ENCODE measurements at places on chromosomes 6 and 20. TPM values are rescaled to one million over a fixed set of nuclear protein-coding genes. Genes with fewer than 3 reads are reported as not detected.

Gene TRIM10
- total RNA-seq, result not detected

DNA sequence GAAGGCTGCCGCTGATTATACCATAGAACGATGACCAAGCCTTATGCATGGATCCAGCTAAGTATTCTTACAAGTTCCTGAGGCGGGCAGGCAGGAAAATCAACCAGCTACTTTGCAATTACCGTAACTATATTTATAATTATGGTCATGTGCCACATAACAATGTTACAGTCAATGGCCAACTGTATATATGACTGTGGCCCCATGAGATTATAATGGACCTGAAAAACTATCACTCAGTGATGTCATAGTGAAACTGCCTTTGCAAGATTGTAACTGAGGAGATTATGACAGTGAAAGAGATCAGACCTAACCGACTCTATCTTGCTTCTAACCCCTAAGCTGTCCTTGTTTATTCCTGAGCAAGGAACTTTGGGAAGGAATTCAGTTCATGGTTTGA lies 33.1 kb upstream of the FAM135A start:
- no peaks in the 10 kb centered on the region for H3K27me3 ChIP-seq
- H3K4me1 ChIP-seq, result no peaks in the 10 kb centered on the region
- no peak overlapping the region for H3K4me3 ChIP-seq
- no peaks in the 10 kb centered on the region for H3K36me3 ChIP-seq
- H3K27ac ChIP-seq, result no peak overlapping the region

- no peak for DNase-seq
- no peaks in the 10 kb centered on the region for H3K4me1 ChIP-seq
- no peak overlapping the region for H3K4me3 ChIP-seq
These were observed 14.5 kb downstream of the PERP start for GRCh38 chr6:138092686-138093085.

- H3K4me3 ChIP-seq, result no peak overlapping the region
- H3K4me1 ChIP-seq, result no peaks in the 10 kb centered on the region
- H3K36me3 ChIP-seq, result no peaks in the 10 kb centered on the region
- no peaks in the 10 kb centered on the region for H3K27me3 ChIP-seq
- no peak for DNase-seq
- H3K27ac ChIP-seq, result no peak overlapping the region
These were observed 72.9 kb upstream of the SLC22A16 start for GRCh38 chr6:110549277-110549676.

- H3K27me3 ChIP-seq, result no peaks in the 10 kb centered on the region
- peaks cover 15% of the 10 kb centered on the region for H3K4me1 ChIP-seq
- no peaks in the 10 kb centered on the region for H3K36me3 ChIP-seq
- H3K27ac ChIP-seq, result no peak overlapping the region
- H3K4me3 ChIP-seq, result no peak overlapping the region
These were observed 139.9 kb upstream of the LAMP5 start for GRCh38 chr20:9374480-9374879.

DNA sequence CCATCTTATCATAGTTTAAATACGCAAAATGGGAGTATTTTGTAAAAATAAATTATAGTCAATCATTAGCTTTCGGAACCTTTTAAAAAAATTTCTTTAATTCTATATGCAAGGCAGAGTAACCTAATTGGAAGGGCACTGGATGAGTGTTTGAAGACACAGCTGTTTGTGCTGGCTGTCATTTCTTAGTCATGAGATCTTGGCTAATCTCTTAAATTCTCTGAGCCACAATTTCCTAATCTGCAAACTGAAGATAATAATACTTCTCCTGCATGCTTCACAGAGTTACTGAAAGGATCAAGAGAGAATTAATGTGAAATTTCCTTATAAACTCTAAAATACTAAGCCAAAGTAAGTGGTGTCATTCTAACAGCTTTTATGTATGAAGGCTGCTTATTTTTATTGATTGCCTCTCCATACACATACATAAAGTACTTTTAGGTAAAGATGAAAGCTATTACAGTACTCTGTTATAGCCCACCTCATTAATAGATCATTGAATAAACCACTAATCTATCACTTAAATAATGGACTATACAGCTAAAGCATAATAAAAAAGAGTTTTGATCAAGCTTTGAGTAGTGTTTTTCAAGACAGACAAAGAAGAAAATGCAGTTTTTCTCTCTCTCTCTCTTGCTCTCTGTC lies 383.7 kb upstream of the IRAK1BP1 start:
- H3K27me3 ChIP-seq, result no peaks in the 10 kb centered on the region
- H3K27ac ChIP-seq, result no peak overlapping the region
- peaks cover 19% of the 10 kb centered on the region for H3K4me1 ChIP-seq
- H3K36me3 ChIP-seq, result no peaks in the 10 kb centered on the region

- no peak overlapping the region for H3K27ac ChIP-seq
- no peaks in the 10 kb centered on the region for H3K36me3 ChIP-seq
- DNase-seq, result no peak
- no peak overlapping the region for H3K4me3 ChIP-seq
- peaks cover 10% of the 10 kb centered on the region for H3K4me1 ChIP-seq
These were observed 1.0 kb downstream of the BFSP1 start for GRCh38 chr20:17530153-17530552.

Gene DSP
- 38.3 TPM for total RNA-seq

Gene RAMACL
- 0.56 TPM for total RNA-seq

DNA sequence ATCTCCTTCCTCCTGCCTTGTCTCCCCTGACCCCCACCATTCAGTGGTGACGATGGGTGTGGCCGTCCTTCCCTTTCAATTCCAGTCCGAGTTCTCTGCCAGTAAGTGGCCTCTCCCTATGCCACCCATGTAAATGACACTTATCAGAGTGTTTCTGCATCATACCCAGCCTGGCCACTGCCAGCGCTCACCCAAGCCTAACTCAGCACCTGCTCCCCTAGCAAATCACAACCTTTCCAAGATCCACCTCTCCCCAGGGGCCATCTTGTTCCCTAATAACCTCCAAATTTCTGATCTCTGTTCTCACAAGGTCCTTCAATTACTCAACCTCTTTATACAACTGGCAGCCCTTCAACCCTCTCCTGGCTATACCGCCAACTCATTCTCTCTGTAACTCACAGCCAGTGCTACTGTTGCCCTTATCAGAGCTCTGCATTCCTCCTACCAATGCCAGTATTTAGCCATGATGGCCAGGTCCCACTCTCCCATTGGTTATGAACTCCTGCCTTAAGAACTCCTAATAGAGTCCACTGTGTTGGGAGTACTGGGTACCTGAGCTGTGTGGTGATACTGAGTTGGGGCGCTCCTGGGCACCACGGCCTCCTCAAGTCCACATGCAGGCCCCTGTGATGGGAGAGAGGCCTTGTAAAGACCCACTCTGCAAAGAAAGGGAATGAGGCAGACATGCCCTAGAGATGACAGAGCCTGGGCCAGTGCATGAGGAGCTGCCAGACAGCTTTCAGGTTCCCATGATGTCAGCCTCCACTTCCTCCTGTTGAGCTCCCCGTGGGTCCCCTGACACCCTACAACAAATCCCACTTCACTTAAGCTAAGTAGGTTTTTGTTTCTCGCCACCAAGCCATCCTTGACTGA lies 187.4 kb upstream of the RREB1 start:
- no peak overlapping the region for H3K4me3 ChIP-seq
- H3K27me3 ChIP-seq, result no peaks in the 10 kb centered on the region
- H3K4me1 ChIP-seq, result peaks cover 19% of the 10 kb centered on the region
- H3K27ac ChIP-seq, result no peak overlapping the region

Gene MEI4
- total RNA-seq, result 1.0 TPM

GRCh38 chr6:146341493-146342230 lies 202.0 kb upstream of the RAB32 start:
- no peaks in the 10 kb centered on the region for H3K27me3 ChIP-seq
- H3K27ac ChIP-seq, result no peak overlapping the region
- no peaks in the 10 kb centered on the region for H3K4me1 ChIP-seq
- H3K4me3 ChIP-seq, result no peak overlapping the region

Gene WFDC2
- total RNA-seq, result 2.7 TPM

GRCh38 chr6:127389706-127390105 lies 46.3 kb upstream of the ECHDC1 start:
- no peak overlapping the region for H3K27ac ChIP-seq
- no peak overlapping the region for H3K4me3 ChIP-seq
- no peak for DNase-seq
- no peaks in the 10 kb centered on the region for H3K36me3 ChIP-seq

- peaks cover 12% of the 10 kb centered on the region for H3K4me1 ChIP-seq
- H3K27ac ChIP-seq, result no peak overlapping the region
- peak; percentile 68 for DNase-seq
- no peaks in the 10 kb centered on the region for H3K27me3 ChIP-seq
- no peaks in the 10 kb centered on the region for H3K36me3 ChIP-seq
- H3K4me3 ChIP-seq, result no peak overlapping the region
These were observed 12.4 kb upstream of the DACT2 start for GRCh38 chr6:168332020-168332419.

DNA sequence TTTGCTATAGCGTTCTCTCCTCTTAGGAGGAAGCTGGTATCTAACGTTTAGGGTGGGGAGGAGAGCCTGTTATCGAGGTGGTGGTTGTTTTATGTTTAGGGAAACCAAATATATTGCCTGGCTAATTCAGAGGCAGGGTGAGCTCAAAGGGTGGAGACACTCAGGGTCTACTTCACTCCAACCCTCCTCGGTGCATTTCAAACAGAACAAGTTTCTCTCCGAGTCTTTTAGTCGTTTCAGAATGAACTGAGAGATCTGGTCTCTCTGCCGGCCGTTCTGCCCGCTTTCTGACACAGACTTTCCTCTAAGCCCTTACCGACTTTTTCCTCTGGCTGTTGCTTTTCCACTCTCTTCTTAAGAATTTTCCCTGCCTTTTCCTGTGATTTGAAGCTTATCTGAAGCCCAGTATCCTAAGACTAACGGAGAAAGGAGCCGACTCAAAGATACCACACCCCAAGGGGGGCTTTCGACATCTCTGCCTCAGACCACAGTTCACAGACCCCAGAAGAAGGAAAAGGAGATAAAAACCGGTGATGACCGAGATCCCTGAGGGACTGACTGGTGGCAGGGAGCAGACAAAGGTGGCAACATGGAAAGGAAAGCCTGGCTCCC lies 865 bp downstream of the STK38 start:
- H3K4me1 ChIP-seq, result peaks cover 18% of the 10 kb centered on the region
- no peaks in the 10 kb centered on the region for H3K27me3 ChIP-seq
- H3K27ac ChIP-seq, result peak overlapping the region; percentile 95
- H3K36me3 ChIP-seq, result no peaks in the 10 kb centered on the region
- peak overlapping the region; percentile 99 for H3K4me3 ChIP-seq

Gene TNFRSF6B
- not detected for total RNA-seq

DNA sequence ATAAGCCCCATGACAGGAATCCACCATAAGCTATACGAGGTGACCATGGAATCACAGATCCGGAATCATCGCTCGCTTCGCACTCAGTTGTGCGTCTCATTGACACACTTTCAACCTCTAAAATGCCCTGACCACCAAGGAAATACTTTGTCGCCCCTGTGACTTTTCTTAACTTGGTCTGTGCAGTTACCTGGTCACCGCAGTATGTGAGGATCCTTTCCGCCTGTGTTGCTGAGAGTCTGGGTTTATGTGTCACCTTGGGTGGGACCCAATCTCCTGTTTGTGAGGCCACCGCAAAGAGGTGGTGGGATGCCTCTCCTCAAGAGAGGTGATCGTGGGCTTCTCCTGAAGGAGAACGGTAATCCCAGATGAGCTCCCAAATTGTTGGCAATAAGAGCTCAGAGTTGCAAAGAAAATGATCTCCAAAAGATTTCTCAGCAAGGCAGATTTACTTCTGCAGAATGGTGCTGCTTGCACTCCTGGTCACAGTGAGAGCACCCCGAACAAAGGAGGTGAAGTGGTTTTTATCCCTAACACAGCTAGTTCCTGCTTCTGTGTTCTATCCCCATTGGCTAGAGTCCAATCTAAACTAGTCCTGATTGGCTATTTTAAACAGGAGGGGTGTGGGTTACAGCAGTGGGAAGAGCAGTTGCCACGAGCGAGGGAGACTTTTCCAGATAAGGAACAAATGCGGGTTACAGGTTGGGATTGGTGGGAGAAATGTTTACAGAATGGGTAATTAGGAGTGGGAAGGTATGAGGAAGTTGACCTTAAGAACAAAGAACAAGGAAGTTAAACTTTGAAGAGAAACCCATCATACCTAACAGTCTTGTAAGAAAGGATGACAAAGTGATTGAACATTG lies 9.1 kb upstream of the ZNFX1 start:
- peaks cover 19% of the 10 kb centered on the region for H3K36me3 ChIP-seq
- H3K4me1 ChIP-seq, result peaks cover 48% of the 10 kb centered on the region
- no peaks in the 10 kb centered on the region for H3K27me3 ChIP-seq
- H3K4me3 ChIP-seq, result peak overlapping the region; percentile 84
- peak; percentile 30 for DNase-seq
- peak overlapping the region; percentile 15 for H3K27ac ChIP-seq

DNA sequence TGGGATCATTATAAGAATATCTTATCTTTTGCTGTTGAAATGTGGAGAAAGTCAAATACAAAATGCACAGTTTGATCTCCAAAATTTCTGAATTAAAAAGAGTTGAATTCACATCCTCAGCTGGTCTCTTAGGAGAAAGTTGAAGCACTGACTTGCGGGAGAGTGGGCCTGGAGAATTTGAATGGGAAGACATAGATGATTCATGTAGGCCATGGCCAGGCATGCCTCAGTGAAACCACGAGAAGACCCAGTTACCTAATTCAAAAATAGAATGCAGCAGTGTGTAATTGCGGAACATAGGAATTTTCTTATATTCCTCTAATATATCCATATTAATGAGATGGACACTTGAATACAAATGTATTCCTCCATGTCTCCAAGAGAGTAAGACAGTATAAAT lies 53.0 kb upstream of the DTNBP1 start:
- H3K36me3 ChIP-seq, result no peaks in the 10 kb centered on the region
- no peaks in the 10 kb centered on the region for H3K27me3 ChIP-seq
- no peak for DNase-seq
- H3K4me1 ChIP-seq, result no peaks in the 10 kb centered on the region
- H3K4me3 ChIP-seq, result no peak overlapping the region
- H3K27ac ChIP-seq, result no peak overlapping the region

Gene TNF
- 0.19 TPM for total RNA-seq

DNA sequence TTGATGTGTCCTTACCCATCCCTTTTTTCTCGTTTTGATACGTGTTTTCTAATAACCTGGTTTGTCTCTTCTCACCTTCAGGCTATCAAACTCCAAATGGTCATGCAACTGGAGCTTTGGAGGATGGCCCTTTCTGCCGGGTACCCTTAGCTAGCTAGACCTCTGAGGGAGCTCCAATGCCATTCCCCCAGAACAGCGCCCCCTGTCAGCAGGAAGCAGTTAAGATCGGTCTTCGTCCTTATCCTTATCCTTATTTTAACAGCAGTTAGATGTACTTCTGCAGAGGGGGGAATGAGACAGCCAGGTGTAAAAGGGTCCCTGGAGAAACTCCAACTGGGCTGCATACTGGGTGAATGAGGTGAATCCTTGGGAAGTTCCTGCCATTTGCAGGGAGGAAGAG lies 37.2 kb downstream of the SEL1L2 start:
- no peak overlapping the region for H3K27ac ChIP-seq
- no peak overlapping the region for H3K4me3 ChIP-seq
- peak; percentile 21 for DNase-seq
- H3K27me3 ChIP-seq, result no peaks in the 10 kb centered on the region

DNA sequence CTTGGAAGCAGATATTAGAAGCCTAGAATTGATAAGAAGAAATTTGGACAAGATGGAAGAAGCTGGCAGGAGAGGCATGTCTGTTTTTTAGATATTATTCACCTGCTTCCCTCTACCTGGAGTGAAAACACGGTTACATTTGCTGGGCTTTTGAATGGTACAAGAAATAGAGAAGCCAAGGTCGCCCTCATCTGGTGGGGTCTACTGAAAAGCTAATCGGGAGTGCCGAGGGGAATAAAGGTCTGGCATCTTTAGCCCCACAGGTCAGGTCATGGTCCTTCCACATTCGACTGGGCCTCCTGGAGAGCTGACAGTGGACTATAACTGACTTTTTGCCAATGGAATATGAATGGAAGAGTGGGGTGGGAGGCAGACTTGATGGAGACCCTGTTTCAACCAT lies 4.6 kb upstream of the C2 start:
- no peaks in the 10 kb centered on the region for H3K27me3 ChIP-seq
- H3K36me3 ChIP-seq, result no peaks in the 10 kb centered on the region
- no peak overlapping the region for H3K4me3 ChIP-seq
- peak; percentile 39 for DNase-seq
- no peaks in the 10 kb centered on the region for H3K4me1 ChIP-seq
- no peak overlapping the region for H3K27ac ChIP-seq
